ENCODE measurements at places on chromosomes 3 and 15.

GRCh38 chr3:31412832-31413231 lies 119.9 kb upstream of the STT3B start:
- DNase-seq: no peak

GRCh38 chr3:134353171-134353825 lies 20.9 kb downstream of the AMOTL2 start:
- DNase-seq: no peak

DNA sequence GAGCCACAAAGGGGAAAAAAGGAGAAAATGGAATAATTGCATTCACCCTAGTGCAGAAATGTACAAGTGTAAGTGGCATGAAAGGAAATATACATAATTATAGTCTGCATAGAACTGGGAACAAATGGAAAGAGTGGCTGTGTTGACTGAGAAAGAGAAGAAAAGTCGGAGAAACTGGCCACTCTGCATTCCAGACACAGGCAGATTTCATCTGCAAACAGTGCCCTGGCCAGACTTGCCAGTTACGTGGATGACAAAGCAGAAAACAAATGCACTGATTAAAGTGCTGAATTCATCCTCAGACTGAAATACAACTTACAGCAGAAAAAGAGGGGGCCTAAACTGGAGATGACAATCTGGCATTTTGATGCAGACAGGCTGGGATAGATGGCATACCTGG lies 129.8 kb downstream of the FGF12 start:
- DNase-seq: no peak

- DNase-seq: no peak
These were observed 10.9 kb upstream of the DLL4 start for GRCh38 chr15:40918146-40918798.

- no peak for DNase-seq
These were observed 33.4 kb upstream of the SRP14 start for GRCh38 chr15:40072216-40072990.

DNA sequence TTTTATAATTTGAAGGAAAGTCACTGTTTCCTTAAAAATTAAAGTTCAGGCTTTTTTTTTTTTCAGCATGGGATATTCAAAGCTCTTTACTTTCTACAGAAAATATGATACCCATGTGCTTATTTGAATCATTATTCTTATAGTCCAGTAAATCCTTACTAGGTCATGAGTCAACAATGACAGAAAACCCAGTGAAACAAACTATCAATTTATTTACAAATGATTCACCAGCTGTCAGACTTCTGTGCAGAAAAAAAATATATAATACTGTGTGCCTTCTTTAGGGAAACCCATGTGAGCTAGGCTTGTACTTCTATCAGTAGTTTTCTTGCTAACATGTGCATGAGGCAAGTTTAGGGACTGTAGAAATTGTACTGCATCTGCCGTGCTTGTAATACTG lies 1.2 kb downstream of the ACP3 start:
- DNase-seq: no peak

GRCh38 chr3:122356402-122356801 lies 26.6 kb downstream of the MIX23 start:
- DNase-seq: peak; percentile 11

Measured in activated CD4-positive, alpha-beta T cell treated with anti-CD3 and anti-CD28 coated beads, Interleukin-2, amount 50 U/mL, for 4 hours (primary cell).